SK-MEL-5 (cell line): ENCODE measurements at places on chromosomes 4 and X. TPM values are rescaled to one million over a fixed set of nuclear protein-coding genes. Genes with fewer than 3 reads are reported as not detected.

DNA sequence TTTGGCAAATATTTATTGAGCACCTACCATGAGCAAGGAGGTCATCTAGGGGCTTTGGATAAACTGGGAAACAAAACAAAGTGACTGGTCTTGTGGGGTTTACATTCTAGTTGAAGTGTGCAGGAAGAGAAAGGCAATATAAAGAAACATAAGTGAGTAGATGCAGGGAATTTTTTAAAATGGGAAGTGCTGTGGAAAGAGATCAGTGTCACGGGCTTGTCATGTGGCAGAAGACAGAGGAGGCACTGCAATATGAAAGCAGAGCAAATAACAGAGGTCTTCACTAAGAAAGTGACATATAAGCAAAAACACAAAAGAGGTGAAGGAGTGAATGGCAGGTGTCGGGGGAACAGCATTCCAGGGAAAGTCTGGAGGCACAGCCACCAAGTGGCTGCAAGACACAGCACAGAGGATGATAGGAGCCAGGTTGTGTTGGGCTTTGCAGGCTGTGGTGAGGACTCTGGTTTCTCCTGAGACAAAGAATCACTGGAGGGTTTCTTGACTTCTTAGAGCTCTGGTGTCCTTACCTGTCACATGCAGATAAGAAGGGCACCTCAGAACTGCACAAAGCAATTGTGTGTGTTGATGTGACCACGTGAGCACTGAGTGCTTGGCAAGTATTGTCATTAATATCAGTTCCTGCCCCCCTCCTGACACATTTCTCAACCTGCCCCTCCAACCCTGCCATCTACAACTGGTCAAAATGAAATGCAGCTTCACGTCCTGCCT, 143.5 kb downstream of the TSPAN5 start:
- DNase-seq: no peak

DNA sequence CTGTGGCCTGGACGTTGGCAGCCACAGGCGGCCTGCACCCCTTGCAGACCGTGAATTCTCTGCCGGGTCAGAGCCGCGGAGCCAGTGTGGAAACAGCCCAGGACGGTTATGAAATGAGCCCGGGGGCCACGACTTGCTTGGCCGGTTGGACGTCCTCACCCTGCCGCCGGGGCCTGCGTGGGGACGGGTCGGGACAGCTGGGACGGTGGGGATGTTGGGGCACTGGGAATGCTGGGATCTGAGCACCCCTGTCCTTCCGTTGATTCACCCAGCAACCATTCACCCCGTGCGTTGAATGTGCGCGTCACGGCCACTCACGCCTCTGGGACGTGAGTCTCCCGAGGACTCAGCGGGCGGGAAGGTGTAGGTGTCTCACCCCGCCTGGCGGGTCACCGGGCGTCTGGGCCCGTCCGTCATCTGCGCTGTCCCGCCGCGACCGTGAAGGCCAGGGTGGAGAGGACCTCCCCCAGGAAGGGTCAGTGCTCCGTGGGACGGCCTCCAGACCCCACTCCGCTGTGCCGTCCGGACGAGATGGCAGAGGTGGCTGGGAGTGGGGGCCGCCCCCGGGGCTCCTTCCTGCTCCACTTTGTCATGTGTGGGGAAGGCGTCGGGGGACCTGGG, 4.5 kb upstream of the PLCXD1 start:
- no peak for DNase-seq

DNA sequence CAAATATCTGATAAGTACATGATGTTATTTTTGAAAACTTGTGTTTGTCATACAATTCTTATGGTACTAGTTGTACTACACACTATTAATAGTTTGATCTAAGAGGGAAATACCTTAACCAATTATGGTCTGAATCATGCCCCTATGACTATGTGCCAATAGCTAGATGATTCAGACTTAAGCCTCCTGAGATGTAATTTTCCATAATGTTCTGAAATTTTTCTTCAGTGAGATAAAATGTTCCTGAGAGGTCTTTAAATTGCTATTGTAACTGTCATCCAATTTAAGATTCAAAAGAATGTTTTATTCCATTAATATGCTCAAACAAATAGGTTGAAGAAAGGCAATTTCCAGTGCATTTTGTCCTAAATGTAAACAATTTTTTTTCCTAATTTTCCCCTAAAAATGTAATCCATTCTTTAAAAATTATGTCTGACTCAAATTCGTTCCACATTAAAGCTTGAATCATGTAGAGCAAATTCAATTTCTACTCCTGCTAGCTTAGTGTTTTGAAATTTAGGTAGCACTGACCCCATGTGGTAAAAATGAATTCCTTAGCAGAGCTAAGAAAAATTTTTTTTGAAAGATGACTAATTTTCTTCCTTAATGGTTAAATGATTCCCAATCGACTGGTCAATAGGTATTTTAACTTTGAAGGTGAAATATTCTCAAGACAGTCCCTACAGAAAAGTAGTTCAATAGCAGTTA, 49.1 kb downstream of the APOOL start:
- peak; percentile 23 for DNase-seq

DNA sequence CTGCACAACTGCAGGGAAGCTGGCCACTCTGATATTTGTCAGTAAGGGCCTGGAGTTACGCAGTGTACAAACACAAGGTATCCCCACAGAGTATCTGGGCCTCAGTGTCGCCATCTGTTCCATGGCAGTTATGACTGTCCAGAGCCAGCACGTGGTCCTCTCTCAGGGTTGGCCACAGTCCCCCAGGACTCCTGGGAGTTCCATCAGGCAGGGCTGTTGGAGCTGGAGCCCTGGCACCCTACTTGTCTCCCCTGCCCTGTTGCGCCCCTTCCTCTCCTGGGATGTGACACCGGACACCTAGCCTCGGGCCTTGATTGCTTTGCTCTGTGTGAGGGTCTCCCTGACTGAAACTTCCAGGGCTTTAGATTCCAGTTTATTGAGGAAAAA, 8.4 kb downstream of the HTRA3 start:
- DNase-seq: no peak

- no peak for DNase-seq
These were observed 671.5 kb upstream of the GRIA3 start for GRCh38 chrX:122512561-122513072.

DNA sequence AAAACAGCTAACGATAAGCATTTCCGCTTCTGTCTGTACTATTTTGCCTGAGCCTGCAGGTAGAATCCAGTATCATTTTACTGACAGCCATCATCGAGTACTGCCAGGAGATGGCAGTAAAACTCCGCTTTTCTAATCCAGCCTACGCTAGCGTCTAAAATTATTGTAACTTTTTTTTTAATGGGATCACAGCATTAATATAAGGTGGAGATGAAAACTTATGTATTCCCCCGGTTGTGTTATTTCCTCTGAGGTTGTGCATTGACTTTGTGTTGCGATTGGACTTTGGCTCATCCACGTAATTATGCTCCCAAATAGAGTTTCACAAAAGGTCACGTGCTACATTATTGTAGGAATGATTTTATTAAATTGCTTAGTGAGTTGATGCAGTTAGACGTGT, 248.1 kb downstream of the C4orf33 start:
- peak; percentile 55 for DNase-seq

GRCh38 chr4:18536428-18536827, 514.9 kb upstream of the LCORL start:
- DNase-seq: peak; percentile 2

- no peak for DNase-seq
These were observed 84.2 kb upstream of the EGFL6 start for GRCh38 chrX:13485167-13485566.

GRCh38 chrX:91080822-91081221, 353.8 kb upstream of the PABPC5 start:
- no peak for DNase-seq

- no peak for DNase-seq
These were observed 381.9 kb downstream of the IL1RAPL1 start for GRCh38 chrX:28969126-28969525.

GRCh38 chr4:95061220-95061619, 303.5 kb downstream of the BMPR1B start:
- DNase-seq: no peak

DNA sequence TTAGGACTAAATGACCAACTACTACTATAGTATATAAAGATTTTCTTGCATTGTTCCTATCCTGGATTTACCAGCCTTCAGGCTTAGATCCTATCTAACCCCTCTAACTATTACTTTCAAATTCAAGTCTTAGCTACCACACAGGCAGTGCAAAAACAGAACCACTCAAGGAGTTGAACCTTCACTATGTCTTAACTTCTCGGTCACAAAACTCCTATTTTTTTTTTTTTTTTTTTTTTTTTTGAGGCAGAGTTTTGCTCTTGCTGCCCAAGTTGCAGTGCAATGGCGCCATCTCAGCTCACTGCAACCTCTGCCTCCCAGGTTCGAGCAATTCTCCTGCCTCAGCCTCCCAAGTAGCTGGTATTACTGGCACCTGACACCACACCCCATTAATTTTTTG, 6.3 kb upstream of the FAM200B start:
- DNase-seq: no peak

- DNase-seq: no peak
These were observed 106.7 kb downstream of the KIT start for GRCh38 chr4:54764476-54764875.

GRCh38 chrX:45622538-45622937, 421.9 kb upstream of the DIPK2B start:
- no peak for DNase-seq

DNA sequence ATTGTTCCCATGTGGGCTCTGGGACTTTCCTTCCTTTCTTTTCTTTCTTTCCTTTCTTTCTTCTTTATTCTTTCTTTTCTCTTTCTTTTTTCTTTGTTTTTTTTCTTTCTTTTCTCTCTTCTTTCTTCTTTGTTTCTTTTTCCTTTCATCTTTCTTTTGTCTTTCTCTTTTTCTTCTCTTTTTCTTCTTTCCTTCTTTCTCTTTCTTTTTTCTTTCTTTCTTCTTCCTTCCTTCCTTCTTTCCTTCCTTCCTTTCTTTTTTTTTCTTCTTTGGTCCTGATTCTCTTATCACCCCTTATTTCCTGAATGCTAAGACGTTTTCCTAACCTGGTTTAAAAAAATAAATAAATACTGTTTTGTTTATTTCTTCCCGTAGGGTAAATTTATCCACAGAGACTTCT, 93.2 kb downstream of the CRLF2 start:
- DNase-seq: no peak

DNA sequence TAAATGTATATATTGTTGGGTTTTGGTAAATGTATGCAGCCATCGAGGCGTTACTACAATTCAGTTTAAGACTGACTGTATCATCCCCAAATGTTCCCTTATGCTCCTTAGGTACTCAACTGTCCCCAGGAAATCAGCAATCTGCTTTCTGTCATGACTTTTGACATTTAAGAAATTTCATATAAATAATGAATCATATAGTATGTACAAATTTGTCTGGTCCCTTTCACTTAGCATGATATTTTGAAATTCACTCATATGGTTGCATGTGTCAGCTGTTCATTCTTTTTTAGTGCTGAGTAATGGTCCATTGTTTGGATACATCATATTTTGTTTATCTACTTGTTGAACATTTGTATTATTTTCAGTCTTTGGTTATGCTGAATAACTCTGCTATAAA, 218.8 kb downstream of the C4orf33 start:
- DNase-seq: no peak

DNA sequence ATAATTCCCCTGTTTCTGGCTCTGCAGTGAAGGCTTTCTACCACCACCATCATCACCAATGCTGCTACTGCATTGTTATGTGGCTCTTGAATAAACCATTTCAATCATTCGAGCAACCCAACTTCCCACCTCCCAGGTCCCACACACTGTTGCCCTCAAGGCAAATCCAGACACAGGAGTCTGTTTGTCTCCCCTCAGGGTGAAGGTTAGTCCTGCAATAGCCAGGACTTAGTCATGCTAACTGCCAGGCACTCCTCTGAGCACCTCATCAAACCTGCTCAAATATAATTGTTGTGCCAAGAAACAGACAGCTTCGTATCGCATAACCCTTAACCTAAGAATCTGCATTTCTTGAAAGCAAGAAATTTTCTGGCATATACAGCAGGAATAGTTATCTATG, 213.2 kb downstream of the KDR start:
- no peak for DNase-seq

DNA sequence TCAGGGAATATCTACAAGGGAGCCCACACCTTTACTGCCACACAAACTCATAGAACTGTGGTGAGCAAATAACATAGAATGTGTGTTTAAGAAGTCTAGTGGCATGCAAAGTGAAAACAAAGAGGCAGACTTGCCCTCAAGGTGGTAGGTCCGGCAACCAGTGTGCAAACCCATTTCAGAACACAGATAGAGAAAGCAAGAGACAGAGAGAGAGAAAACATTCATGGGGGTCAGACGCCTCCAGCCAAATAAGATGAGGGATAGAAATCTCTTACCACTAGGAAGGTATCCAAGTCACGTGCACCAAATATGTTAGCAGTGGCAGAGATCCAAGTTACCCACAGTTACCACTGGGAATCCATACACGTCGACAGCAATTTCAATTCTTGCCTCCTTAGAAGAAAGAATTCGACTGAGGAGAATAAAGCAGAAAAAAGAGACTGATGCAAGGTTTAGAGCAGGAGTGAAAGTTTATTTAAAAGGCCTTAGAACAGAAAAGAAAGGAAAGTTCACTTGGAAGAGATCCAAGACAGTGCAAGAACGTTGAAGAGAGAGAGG, 252.8 kb downstream of the NAP1L3 start:
- DNase-seq: no peak

- DNase-seq: no peak
These were observed 195.9 kb downstream of the KDR start for GRCh38 chr4:54929459-54929858.

DNA sequence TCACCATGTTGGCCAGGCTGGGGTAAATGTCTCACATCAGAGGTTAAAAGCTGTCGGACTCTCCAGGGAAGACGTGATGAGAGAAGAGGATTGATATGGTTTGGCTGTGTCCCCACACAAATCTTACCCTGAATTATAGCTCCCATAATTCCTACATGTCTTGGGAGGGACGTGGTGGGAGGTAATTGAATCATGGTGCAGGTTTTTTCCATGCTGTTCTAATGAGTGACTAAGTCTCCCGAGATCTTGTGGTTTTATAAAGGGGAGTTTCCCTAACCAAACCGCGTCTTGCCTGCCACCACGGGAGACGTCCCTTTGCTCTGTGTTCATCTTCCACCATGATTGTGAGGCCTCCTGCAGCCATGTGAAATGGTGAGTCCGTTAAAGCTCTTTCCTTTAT, 64.4 kb downstream of the ASMT start:
- no peak for DNase-seq

GRCh38 chr4:153138736-153139135, 65.5 kb upstream of the TRIM2 start:
- DNase-seq: no peak

- DNase-seq: no peak
These were observed 4.7 kb upstream of the GPR143 start for GRCh38 chrX:9770319-9770718.

MAGEE2 gene
- not detected in 2 replicates for total RNA-seq

DACH2 gene
- not detected in 2 replicates for total RNA-seq

MTTP gene
- 0.37 and 0.56 TPM in 2 replicates for total RNA-seq

XK gene
- total RNA-seq: 0.08 and 0.26 TPM in 2 replicates

MXRA5 gene
- 0.03 TPM in 1 of 2 replicates, not detected in the other for total RNA-seq

PLCXD1 gene
- 4.8 and 5.8 TPM in 2 replicates for total RNA-seq

HNRNPH2 gene
- total RNA-seq: 70.7 and 79.3 TPM in 2 replicates

CCDC149 gene
- total RNA-seq: 0.40 and 0.45 TPM in 2 replicates

ADH7 gene
- not detected in 2 replicates for total RNA-seq
